ENCODE measurements at places on chromosomes 13 and 19.

DNA sequence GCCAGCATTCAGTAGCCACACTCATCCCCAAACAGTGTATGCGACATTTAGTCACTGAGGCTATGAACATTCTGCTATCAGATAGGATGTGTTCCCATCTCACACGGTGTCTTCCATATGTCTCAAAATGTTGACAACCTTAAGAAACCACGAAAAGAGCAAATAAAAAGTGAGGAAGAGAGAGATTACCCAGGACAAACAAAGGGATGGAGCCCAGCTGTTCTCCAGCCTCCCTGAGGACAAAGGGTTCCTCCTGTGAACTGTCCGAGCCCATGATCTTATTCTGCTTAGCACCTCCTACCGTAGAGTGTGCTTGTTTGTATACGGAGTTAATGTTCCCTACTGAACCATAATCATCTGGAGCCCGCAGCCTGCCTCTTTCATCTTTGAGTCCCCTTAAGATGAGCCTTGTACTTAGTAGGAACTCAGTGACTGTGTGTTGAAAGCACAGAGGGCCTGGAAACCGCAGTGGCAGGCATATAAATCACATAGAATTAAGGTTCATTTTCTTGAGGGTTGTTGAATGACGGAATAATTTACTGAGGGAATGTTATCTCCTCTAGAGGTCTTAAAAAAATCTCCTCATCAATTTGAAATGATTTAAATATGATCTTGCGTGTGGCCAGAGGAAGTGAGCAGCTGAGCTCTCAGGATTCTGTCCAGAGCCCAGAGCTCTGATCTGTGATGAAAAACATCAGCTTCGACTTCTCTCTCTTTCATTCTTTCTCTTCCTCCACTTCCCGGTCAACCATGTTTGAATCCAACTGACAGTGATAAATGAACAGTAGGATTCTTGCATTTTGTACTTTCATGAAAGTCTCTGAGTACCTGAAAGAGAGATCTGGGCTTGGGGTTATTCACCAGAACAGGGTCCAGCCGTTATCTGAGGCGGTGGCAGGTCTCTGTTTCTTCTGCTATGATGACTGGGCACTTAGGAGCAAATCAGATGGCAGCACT is 200.5 kb downstream of the KLF5 start:
- DNase-seq = no peak

GRCh38 chr19:39017026-39017425 is 15.3 kb downstream of the FBXO27 start:
- DNase-seq = no peak

- DNase-seq = no peak
These were observed 55.1 kb downstream of the GPR180 start for GRCh38 chr13:94656766-94657165.

DNA sequence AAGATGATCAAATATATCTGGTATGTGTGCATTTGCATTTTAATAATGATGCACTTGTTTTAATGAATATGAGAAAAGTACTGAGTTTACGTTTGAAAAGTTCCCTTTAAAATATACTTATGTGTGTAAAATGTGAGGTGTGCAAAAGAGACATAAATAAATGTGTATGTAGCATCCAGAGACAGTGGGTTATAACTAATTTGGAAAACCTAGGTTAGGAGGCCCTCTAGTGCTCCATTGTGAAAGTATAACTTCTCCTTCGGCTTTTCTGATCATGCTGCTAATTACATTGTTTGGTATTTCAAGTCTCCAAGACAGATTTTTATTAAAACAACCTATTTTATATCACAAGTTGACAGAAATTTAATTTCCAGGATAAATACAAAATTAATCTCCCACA is 30.1 kb downstream of the SCEL start:
- DNase-seq = no peak

- DNase-seq = no peak
These were observed 1.4 kb downstream of the ZNF536 start for GRCh38 chr19:30373593-30373992.

GRCh38 chr19:14107581-14108461 is 9.7 kb downstream of the PRKACA start:
- DNase-seq = no peak

DNA sequence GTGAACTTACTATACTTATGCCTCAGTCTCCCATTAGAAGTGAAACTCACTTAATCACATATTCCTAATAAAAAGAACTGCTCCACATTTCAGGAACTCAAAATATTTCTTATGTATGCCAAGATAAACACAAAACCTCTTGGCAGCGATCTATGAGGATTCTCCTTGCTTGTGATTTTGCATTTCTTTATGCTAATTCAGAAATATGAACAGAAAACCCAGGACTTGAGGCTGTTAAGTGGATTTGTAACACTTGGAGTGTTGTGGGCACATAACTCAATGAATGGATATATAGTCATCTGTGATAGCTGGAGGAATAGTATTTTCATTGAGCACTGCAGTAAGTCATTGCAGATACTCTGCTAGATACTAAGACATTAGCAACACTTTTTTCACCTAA is 5.6 kb upstream of the KATNAL1 start:
- DNase-seq = no peak

DNA sequence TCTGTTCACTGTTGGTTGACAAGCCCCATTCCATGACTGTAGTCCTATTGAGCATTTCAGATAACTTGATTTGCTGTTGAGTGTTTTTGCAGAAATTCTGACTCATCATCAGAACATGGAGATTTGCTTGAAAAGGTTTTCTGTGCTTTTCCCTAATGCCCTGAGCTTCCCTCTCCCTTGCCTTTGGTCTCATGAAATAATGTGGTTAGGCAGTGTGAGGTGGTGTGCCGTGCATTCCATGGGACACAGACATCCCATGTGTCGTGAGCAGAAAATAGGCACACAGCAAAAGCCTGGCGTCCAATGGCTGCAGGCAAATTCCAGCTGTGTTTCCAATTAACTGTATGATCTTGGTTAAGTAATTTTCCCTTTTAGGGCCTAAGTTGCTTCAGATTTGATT is 197.4 kb downstream of the DLEU7 start:
- no peak for DNase-seq

DNA sequence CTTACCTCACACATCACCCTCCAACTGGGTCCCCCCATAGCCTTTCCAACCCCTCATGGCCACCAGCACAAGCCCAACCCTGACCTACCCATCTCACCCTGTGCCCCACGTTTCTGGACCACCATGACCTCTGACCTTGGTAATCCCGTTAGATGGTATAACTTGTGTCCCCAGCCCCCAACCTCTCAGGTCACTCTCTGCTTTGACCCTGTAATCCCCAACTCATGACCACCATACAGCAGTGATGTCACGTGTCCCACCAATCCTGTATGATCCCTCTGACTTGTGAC is 8.5 kb downstream of the KLC3 start:
- DNase-seq = no peak

DNA sequence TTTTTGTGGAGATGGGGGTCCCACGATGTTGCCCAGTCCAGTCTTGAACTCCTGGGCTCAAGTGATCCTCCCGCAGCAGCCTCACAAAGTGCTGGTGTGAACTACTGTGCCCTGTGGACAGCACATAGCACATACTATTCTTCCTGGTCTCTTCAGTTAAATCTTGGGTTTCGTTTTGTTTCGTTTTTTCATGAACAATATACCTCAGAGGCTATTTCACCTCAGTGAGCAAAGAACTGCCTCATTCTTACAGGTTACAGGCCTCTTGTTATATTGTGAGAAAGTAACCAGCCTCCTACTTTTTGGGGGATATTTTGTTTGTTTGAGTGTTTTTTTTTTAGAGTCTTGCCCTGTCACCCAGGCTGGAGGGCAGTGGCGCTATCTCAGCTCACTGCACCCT is 1.3 kb upstream of the C3 start:
- DNase-seq = no peak

DNA sequence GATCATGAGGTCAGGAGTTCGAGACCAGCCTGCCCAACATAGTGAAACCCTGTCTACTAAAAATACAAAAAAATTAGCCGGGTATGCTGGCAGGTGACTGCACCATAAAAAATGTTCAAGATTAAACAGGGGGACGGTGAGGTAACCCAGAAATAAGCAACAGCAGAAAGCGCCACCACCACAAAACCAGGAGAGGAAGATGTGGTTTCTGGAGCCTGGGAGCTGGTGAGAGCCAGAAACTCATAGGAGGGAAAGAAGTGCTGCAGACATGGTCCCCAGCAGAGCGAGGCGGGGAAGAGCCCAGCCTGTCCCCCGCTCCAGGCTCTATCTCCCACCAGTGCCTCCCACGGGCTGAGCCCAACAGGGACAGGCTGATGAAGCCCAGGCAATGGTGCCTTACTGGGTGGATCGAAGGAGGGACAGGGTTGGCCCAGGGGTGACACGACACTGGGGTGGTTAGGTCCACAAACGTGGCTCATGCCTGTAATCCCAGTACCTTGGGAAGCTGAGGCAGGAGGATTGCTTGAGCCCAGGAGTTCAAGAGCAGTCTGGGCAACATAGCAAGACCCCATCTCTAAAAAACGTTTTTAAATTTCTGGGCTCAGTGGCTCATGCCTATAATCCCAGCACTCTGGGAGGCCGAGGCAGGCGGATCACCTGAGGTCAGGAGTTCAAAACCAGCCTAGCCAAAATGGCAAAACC is 19.0 kb downstream of the SPC24 start:
- DNase-seq = no peak

GRCh38 chr13:99314640-99315176 is 7.5 kb upstream of the GPR183 start:
- no peak for DNase-seq

DNA sequence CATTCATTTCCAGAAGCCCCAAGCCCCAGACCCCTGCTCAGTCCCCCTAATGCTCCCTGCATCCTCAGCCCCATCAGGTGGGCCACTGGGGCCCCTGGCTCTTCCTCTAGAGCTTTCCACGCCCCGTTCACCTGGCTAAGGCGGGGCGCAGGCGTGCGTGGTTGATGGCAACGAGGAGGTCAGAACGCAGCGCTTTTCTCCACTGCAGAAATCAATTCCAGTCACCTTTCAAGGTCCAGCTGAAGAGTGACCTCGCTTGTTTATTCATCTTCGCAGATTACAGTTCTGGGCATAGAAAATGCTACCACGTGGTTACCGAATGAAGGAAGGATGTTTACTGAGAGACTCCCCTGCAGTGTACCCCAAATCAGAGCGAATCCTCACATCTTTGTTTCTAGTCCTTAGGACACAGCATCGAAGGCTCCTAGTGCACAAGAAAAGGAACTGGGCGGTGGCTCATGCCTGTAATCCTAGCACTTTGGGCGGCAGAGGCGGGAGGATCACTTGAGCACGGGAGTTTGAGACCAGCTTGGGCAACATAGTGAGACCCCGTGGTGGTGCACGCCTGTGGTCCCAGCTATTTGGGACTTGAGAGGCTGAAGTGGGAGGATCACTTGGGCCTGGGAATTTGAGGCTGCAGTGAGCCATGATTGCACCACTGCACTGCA is 828 bp upstream of the PBX4 start:
- no peak for DNase-seq

- no peak for DNase-seq
These were observed 6.3 kb downstream of the RPL36 start for GRCh38 chr19:5696196-5697021.

GRCh38 chr19:57900311-57900710 is 11.5 kb upstream of the ZNF814 start:
- DNase-seq = no peak

GRCh38 chr19:34082289-34083077 is 89.8 kb upstream of the LSM14A start:
- no peak for DNase-seq

DNA sequence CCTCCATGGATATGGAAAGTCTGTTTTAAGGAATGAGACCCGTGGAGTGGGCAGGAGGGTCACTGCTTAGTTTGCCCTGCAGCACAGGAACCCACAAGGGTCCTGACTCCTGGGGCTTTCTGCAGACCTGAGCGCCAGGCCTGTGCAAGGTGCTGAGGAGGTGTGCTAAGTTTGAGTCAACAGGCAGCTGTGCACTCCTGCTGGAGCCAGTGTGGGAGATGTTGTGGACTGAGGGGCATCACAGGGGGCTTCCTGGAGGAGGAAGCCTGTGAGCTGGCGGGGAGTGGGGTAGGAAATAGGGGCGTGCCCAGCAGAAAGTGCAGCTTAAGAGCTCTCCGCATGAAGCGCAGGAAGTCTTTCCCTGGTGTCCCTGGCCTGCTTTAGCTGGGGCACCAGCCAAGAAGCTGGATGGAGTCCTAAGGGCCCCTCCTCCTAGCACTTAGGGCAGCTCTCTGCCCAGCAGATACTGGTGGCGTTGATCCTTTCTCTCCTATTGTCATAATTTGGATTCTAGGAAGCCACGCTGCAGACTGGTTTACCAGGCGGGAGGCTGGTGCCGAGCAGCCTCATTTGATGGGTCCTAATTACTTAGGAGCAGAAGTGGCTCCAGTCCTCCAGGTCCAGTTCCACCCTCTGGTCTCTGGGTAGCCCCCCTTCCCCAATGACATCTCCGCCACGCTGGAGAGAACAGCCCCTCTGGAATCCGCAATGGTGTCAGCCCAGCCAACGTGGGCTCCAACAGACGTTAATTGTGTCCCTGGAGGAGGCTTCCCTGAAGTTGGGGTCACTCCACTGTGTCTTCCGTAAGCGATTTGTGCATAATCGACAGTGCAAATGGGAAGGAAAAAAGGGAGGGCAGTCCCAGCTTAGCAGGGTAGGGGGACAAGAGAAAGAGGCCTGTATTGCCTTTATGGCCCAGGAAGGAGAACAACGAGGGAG is 309.2 kb downstream of the ZNF536 start:
- DNase-seq = no peak

- DNase-seq = no peak
These were observed 529 bp downstream of the LONP1 start for GRCh38 chr19:5719274-5719960.

- no peak for DNase-seq
These were observed 81.7 kb upstream of the DOCK9 start for GRCh38 chr13:99059498-99060075.

DNA sequence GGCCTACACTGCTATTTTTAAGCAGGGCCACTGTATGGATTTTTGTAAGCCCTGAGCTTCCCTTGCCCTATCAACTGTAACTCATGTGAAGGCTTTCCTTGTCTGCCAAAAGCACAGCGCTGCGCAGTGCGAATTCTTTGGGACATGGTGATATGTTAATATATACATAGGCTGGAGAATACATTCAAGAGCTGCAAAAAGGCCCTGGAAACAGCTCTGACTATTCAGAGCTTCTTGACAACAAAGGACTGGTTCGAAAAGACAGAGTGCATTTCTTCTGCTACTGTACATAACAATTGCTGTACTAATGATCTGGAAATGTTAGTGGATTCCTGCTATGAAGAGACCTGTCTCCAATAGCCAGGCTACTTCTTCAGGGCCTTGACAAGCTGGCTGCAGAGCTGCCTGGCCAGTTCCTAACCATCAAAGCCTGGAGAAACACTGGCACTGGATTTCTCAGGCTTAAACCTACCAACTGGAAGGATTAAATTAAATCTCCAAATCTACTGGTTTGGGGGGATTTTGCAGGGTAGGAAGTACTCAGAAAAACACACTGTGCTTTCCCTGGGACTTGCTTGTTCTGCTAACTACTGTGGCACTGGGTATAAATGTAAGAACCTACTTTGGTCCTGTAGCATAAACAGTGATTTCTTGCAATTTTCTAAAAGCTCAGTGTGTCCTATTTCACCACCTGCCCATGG is 246.9 kb downstream of the DNAJC15 start:
- DNase-seq = no peak

- DNase-seq = no peak
These were observed 4.1 kb downstream of the ACP4 start for GRCh38 chr19:50794074-50794875.

GRCh38 chr13:64782466-64782865 is 2447.7 kb downstream of the PCDH9 start:
- DNase-seq = no peak
